GOT3 (cell line): ENCODE measurements at places on chromosomes 11 and 22.

GRCh38 chr22:17120711-17121232 lies 388 bp downstream of the TMEM121B start:
- no peak for DNase-seq

GRCh38 chr11:124987096-124987495 lies 33.1 kb downstream of the CCDC15 start:
- DNase-seq = no peak

DNA sequence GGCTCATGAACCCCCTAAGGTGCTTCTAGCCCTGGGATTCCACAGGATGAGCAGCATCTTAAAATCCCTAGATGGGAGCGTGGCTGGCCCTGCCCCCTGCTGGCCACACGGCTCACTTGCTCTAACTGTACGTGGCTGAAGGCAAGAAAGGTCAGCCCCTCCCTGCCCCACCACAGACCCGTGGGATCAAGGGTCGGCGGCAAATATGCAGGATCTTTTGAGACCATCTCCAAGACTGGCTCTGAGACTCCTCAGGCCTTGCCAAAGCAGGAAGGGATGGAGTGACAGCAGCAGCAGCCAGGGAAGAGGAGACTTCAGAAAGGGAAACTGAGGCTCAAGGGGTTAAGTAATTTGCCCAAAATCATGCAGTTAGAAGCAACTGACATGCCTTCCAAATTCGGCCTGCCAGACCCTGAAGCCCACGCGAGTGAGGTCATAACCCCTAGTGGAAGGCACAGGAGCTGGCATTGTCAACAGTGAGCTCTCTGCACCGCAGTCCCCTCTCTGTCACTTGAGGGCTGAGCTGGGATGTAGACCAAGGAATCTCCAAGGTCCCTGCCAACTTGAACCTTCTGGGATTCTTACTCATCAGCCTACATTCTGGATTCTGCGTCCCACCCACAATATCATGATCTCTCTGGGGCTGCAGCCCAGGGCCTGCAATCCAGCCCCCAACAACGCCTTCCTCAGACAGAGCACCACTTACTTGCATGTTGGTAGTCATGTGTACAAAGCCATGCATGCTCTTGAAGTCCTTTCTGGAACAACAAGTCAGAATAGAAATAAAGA lies 31.4 kb downstream of the CREB3L1 start:
- DNase-seq = peak; percentile 21

GRCh38 chr11:59943997-59944714 lies 5.9 kb downstream of the OOSP1 start:
- no peak for DNase-seq

GRCh38 chr22:50620593-50621355 lies 7.2 kb downstream of the ARSA start:
- no peak for DNase-seq

GRCh38 chr11:66281776-66282467 lies 3.9 kb downstream of the CNIH2 start:
- DNase-seq = no peak

GRCh38 chr11:84905411-84905810 lies 721.7 kb downstream of the DLG2 start:
- DNase-seq = no peak

DNA sequence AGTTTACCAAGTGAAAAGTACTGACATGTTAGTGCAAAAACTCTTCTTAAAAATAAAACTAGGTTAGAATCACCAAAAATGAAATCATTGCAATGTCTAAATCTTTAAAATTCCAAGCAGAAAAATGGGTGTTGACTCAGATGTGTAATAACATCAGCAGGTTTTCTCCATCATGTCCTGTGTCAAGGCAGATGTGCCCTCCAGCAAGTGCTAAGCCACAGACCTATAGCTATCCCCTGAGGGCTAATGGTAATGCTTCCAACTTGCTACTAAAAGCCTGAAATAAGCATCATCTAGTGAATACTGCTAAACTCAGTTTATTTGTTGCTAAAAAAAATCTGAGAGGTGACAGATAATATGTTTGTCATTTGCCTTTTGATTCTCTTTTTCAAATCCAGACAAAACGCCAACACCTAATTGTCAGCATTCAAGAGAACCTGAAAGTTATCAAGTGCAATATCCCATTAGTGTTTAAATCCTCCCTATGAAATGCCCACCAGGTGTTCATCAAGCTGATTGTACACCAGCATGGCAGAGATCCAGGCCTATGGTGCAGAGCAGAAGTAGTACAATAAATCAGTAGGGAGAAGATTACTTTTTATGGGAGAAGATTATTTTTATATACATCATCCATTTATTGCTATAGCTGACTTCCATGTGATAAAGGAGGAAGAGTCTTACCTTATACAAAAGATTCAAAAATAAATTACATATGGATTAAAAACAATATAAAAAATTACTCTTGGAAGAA lies 55.1 kb upstream of the SYT9 start:
- DNase-seq = no peak

DNA sequence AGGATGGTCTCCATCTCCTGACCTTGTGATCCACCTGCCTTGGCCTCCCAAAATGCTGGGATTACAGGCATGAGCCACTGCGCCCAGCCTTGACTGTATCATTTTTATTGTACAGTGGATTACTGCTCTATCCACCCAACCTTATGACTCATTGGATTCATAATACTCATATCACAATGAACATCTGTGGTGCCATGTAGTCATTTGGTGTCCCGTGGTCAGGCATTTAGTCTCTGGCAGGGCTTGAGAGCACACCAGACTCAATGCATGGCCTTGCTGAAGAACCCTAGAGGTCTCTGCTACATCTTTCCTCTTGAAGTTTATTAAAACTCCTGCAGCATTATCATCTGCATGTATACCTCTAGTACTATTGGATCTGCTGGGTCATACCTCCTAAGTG lies 98.0 kb upstream of the LDLRAD3 start:
- DNase-seq = no peak

- DNase-seq = no peak
Observed at GRCh38 chr22:45268167-45268957, 16.4 kb upstream of the UPK3A start.

DNA sequence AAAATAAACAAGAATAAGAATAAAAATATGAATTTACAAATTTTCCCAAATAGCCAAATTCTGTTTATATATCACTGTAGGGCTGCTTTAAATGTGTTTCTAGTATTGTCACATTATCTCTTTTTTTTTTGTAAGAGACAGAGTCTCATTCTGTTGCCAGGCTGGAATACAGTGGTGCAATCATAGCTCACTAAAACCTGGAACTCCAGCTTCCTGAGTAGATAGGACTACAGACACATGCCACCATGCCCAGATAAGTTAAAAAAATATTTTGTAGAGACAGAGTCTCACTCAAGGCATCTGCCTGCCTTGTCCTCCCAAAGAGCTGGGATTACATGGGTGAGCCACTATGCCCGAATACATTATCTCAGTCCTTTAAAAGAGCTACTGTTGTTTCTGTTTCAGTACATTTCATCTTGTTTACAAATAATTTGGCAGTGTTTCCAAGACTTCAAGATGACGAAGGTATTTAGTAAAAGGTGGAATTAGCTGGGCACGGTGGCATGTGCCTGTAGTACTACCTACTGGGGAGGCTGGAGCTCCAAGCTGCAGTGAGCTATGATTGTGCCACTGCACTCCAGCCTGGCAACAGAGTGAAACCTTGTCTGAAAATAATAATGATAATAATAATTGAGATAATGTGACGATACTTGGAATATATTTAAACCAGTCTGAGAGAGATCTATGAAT lies 6.0 kb downstream of the FOLH1 start:
- no peak for DNase-seq

GRCh38 chr11:68469122-68469521 lies 8.6 kb downstream of the PPP6R3 start:
- DNase-seq = no peak

- DNase-seq = no peak
Observed at GRCh38 chr22:28977481-28977971, 84.1 kb downstream of the C22orf31 start.

DNA sequence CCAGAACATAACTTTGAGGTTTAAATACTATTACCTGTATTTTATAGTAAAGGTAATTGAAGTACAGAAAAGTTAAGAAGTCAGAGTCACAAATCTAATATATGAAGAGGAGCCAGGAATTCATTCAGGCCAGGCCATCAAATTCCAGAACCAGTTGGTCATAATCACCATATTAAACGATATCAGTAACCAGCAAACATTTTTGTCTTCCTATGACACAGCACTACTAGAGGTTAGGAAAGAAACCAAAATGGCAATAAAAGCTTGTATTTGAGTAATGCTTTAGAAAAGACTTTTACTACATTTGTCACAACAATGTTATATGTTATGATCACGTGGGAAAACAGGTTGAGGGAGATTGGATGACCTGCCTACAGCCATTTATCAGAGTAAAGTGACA lies 62.2 kb downstream of the DKK3 start:
- DNase-seq = no peak

- no peak for DNase-seq
Observed at GRCh38 chr11:8723711-8724110, 41.1 kb downstream of the RPL27A start.
